ENCODE measurements at places on chromosomes 2 and 18. TPM values are rescaled to one million over a fixed set of nuclear protein-coding genes. Genes with fewer than 3 reads are reported as not detected.

Gene SERPINB10
- total RNA-seq = not detected

DNA sequence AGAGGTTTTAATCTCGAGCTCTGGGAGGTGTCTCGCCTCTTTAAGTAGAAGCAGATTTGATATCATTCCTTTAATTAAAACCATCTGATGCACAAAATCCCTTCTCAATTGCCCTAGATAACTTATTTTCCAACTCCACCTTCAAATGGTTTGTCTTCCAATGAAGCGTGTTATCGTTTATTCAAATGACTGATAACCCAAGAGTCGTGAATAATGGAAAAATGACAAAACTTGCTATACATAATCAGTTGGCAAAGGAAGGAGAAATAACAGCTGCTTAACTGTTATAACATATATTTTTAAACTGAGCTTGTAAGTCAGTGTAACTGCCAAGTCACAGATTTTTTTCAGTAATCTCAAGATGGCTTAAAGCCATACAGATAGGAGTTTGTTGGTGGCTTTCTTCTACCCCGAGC lies 144.6 kb downstream of the QPCT start:
- DNase-seq = no peak

- DNase-seq = no peak
Measured at GRCh38 chr2:99422599-99422998, 67.2 kb downstream of the REV1 start.

- DNase-seq = peak; percentile 17
Measured at GRCh38 chr2:148814143-148814859, 60.7 kb upstream of the KIF5C start.

DNA sequence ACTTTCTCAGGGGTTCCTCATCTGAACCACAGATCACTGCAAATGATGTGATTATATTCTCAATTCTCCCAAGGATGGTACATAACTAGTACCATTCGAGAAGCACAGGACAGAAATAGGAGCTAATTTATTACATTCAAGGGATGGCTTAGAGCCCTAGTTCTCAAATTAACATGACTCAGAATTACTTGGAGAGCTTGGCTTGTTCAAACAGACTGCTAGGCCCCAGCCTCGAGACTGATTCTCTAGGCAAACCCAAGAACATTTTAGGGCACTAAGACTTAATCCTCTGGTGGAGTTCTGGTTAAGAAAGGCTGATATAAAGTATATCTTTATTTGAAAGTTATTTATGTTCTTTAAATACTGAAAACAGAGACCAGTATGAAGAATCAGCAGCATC lies 35.8 kb downstream of the HIBCH start:
- peak; percentile 7 for DNase-seq

GRCh38 chr2:199679883-199680282 lies 171.1 kb downstream of the FTCDNL1 start:
- DNase-seq = no peak

Measured in HT1080 (cell line).